ENCODE measurements at places on chromosomes 3 and 15.

DNA sequence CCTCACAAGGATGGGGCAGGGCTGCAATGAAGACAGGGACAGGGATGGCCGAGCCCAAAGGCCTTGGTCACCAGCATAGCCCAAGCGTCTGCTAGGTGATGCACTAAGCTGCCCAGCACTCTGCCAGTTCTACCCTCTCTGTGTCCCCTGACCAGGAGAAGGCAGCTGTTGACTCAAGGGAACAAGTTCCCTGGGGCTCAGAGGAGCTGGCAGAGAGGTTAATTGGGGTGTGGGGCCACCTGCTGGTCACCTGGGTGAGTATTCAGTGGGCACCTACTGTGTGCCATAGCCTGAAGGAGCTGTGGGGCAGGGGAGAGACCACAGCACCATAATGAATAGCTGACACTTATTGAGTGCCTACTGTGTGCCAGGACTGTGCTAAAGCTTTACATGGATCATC lies 22.0 kb upstream of the DOCK3 start:
- DNase-seq, result peak; percentile 65
- H3K36me3 ChIP-seq, result no peaks in the 10 kb centered on the region
- no peaks in the 10 kb centered on the region for H3K4me1 ChIP-seq
- H3K27ac ChIP-seq, result no peak overlapping the region

- no peak overlapping the region for H3K4me3 ChIP-seq
- H3K27me3 ChIP-seq, result no peaks in the 10 kb centered on the region
- peaks cover 26% of the 10 kb centered on the region for H3K4me1 ChIP-seq
- DNase-seq, result peak; percentile 42
- no peak overlapping the region for H3K27ac ChIP-seq
Measured at GRCh38 chr15:67882487-67883233, 42.8 kb upstream of the RNU6-1 start.

DNA sequence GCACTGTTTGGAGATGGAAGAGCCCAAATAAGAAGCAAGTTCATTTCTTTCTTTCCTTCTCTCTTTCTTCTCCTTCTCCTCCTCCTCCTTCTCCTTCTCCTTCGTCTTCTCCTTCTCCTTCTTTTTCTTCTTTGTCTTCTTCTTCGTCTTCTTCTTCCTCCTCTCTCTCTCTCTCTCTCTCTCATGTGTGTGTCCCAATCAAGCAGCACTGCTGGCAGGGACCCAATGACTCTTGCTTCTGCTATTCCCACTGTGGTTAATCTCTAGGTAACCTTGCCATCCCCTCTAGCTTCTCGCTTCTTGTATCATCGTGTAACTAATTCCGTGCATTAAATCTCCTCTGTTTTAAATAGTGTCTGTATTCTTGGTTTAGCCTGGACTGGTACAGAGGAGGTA lies 26.1 kb upstream of the ZNF280D start:
- H3K27me3 ChIP-seq, result no peaks in the 10 kb centered on the region
- H3K36me3 ChIP-seq, result no peaks in the 10 kb centered on the region
- H3K4me3 ChIP-seq, result no peak overlapping the region
- peaks cover 16% of the 10 kb centered on the region for H3K4me1 ChIP-seq

GRCh38 chr3:74000725-74001124 lies 376.0 kb upstream of the PDZRN3 start:
- H3K27me3 ChIP-seq, result no peaks in the 10 kb centered on the region
- H3K4me1 ChIP-seq, result no peaks in the 10 kb centered on the region
- no peak for DNase-seq
- H3K27ac ChIP-seq, result no peak overlapping the region
- no peak overlapping the region for H3K4me3 ChIP-seq
- H3K36me3 ChIP-seq, result no peaks in the 10 kb centered on the region

GRCh38 chr3:8348076-8348475 lies 153.5 kb upstream of the LMCD1 start:
- no peak for DNase-seq
- H3K27ac ChIP-seq, result no peak overlapping the region
- H3K4me3 ChIP-seq, result no peak overlapping the region
- no peaks in the 10 kb centered on the region for H3K27me3 ChIP-seq
- H3K36me3 ChIP-seq, result no peaks in the 10 kb centered on the region
- no peaks in the 10 kb centered on the region for H3K4me1 ChIP-seq

GRCh38 chr3:71453822-71454511 lies 129.6 kb downstream of the FOXP1 start:
- H3K4me3 ChIP-seq, result no peak overlapping the region
- no peak for DNase-seq
- no peaks in the 10 kb centered on the region for H3K27me3 ChIP-seq

GRCh38 chr15:88918738-88919137 lies 5.6 kb upstream of the MFGE8 start:
- no peak overlapping the region for H3K4me3 ChIP-seq
- no peaks in the 10 kb centered on the region for H3K36me3 ChIP-seq
- H3K4me1 ChIP-seq, result no peaks in the 10 kb centered on the region
- no peaks in the 10 kb centered on the region for H3K27me3 ChIP-seq
- H3K27ac ChIP-seq, result no peak overlapping the region
- peak; percentile 84 for DNase-seq
